ENCODE measurements at places on chromosomes 11 and 22.

GRCh38 chr22:46114518-46115387 lies 35.6 kb upstream of the PPARA start:
- H3K4me3 ChIP-seq: no peak overlapping the region
- H3K36me3 ChIP-seq: peaks cover 7% of the 10 kb centered on the region
- no peak overlapping the region for H3K27ac ChIP-seq
- no peaks in the 10 kb centered on the region for H3K27me3 ChIP-seq

DNA sequence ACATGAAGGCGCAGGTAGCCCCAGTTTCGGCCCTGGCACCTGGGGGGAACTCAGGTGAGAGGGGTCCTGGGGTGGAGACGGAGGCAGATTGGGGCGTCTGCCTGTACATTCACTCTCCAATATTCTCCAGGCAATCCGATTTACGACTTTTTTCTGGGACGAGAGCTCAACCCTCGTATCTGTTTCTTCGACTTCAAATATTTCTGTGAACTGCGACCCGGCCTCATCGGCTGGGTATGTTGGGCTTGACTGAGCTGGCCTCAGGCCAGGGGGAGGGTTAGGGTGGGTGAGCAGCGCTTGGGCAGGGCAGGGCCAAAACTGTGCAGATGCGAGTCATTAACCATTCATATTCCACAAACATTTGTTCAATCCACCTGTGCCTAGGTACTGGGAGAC lies 1.7 kb downstream of the TM7SF2 start:
- no peak overlapping the region for H3K27ac ChIP-seq
- no peaks in the 10 kb centered on the region for H3K27me3 ChIP-seq
- no peak for DNase-seq
- H3K4me3 ChIP-seq: no peak overlapping the region
- H3K36me3 ChIP-seq: peaks cover 3% of the 10 kb centered on the region

DNA sequence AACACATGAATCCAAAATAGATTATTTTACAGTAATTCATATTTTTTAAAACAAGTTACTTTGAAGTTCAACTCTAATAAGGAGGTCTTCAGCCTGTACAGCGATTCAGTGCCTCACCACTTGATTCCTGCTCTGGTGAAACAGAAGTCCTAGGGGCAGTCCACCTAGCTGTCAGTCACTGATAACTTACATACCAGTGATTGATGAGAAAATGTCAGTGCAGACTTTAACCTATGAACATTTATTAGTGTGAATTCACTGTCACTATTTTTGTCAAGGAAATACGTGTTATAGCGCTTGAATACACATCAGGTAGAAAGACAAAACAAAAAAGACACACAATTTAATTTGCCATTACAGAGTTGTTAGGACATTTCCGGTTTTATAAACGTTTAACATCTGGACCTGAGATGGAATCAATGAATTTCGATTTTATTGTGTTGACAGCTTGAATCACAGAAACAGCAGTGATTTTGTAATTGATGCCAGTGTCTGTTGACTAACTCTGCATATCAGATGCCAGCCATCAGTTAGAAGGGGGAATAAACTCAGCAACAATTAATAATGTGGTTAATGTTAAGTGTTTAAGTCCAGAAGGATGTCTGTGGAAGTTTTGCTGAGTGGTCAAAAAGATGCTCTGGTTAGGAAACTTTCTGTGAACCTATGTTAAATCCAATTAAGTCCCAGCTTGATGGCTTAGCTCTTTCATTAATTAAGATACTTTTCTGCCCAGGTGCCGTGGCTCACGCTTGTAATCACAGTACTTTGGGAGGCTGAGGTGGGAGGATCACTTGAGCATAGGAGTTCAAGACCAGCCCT lies 34.5 kb downstream of the ELF5 start:
- no peak overlapping the region for H3K4me3 ChIP-seq
- no peak for DNase-seq
- no peak overlapping the region for H3K27ac ChIP-seq
- H3K4me1 ChIP-seq: 0 out of 2 replicates have a peak, but pooled peaks cover 4% of the 10 kb centered on the region

GRCh38 chr22:45202333-45203149 lies 38.2 kb downstream of the KIAA0930 start:
- no peaks in the 10 kb centered on the region for H3K27me3 ChIP-seq
- no peaks in the 10 kb centered on the region for H3K36me3 ChIP-seq
- no peak for DNase-seq
- peak overlapping the region; percentile 85 for H3K27ac ChIP-seq
- no peak overlapping the region for H3K4me3 ChIP-seq

DNA sequence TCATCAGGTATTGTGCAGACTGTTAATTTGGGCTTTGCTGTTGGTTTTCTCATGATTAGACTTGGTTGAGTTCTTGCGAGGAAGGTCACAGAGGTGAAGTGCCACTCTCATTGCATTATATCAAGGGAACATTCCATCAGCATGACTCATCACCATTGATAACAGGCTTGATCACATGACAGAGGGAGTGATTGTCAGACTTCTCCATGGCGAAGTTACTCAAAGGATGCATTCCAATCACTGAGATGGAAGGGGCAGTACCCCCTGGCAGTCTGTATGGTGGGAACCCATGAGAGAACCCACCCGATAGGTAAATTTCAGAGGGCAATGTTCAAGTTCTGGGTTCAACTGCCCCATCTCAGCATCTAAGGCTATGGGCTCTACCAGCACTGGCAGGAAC lies 19.4 kb upstream of the P2RY2 start:
- H3K4me3 ChIP-seq: no peak overlapping the region
- no peaks in the 10 kb centered on the region for H3K36me3 ChIP-seq
- H3K27me3 ChIP-seq: no peaks in the 10 kb centered on the region
- no peak for DNase-seq
- no peak overlapping the region for H3K27ac ChIP-seq
- H3K4me1 ChIP-seq: peaks cover 5% of the 10 kb centered on the region

DNA sequence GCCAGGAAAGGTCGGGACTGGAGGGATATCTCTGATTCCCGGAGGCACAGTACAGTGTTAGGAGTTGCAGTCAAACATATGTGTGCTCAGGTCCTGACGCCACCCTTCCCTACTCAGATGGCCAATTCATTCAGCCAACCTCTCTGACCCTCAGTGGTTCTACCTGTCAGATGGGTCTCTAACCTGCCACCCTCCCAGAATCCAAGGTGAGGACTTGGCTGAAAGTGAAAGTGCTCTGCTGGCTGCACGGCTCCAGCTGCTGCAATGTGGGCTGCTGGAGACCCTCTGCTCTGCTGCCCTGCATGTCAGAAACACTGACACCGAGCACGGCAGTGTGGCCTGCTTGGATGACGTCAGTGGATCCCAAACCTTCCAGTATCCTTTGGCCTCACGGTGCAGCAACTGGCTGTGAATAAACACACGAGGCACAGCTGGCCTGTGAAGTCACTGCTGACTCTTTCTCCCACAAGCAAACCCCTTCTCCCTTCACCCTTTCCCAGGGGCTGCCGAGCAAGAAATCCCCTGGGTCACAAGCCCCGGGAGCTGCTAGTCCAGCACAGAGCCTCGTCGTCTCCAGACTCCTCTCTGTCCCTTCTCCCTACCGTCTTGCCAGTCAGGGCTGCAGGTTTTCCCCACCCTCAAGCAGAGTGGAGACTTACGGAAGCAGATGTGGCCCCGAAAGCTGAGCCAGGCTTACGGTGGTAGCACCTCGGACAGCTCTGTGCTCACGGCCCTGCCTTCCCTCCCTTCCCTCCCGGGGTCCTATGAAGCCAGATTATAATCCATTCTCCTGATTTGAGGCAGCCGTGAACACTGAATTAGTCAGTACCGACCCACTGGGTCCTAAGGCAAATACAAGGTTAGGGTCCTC lies 24.3 kb downstream of the KIAA0930 start:
- peaks cover 9% of the 10 kb centered on the region for H3K4me1 ChIP-seq
- H3K36me3 ChIP-seq: no peaks in the 10 kb centered on the region
- H3K27me3 ChIP-seq: no peaks in the 10 kb centered on the region
- no peak overlapping the region for H3K27ac ChIP-seq
- DNase-seq: peak; percentile 72

All from SJCRH30 (cell line).